ENCODE measurements at places on chromosomes 12 and 14.
A peak's percentile ranks its signal among the peaks of the same experiment; 100 is the strongest.

- DNase-seq: no peak
Measured at GRCh38 chr12:64864319-64864718, 39.9 kb downstream of the TBC1D30 start.

DNA sequence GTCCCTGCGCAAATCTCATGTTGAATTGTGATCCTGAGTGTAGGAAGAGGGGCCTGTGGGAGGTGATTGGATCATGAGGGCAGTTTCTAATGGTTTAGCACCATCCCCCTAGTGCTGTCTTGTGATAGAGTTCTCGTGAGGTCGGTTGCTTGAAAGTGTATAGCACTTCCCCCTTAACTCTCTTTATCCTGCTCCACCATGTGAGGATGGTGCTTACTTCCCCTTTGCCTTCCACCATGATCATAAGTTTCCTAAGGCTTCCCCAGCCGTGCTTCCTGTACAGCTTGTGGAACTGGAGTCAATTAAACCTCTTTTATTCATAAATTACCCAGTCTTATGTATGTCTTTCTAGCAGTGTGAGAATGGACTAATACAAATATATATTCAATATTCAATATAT lies 303.7 kb upstream of the SEL1L start:
- no peak for DNase-seq

GRCh38 chr12:132308853-132309595 lies 20.4 kb downstream of the GALNT9 start:
- DNase-seq: no peak

GRCh38 chr12:50203691-50204090 lies 36.5 kb upstream of the CERS5 start:
- no peak for DNase-seq

- DNase-seq: no peak
Measured at GRCh38 chr12:108008163-108008905, 120.8 kb upstream of the WSCD2 start.

- DNase-seq: no peak
Measured at GRCh38 chr12:39626033-39626814, 6.6 kb upstream of the ABCD2 start.

- no peak for DNase-seq
Measured at GRCh38 chr14:99118046-99118721, 153.8 kb downstream of the BCL11B start.

- no peak for DNase-seq
Measured at GRCh38 chr12:104738776-104739642, 219.1 kb downstream of the SLC41A2 start.

- DNase-seq: peak; percentile 59
Measured at GRCh38 chr14:49999146-49999761, 106.4 kb downstream of the ARF6 start.

DNA sequence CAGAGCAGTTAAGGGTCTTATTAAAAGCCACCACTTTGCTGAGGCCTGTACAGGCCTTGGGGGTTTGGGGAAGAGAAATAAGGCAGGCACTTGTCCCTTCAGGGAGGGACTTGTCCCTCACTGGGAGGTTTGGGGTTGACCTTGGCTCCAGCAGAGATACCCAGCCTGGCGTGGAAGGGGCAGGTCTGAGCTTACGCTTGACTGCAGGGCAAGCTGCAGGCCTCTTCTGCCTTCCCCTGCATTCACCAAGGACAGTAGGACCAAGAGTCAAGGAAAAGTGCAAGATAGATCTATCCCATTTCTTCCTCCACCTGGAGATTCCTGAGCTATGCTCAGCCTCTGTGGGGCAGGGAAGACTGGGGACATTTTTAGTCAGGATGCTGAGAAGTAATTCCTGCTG lies 154.3 kb downstream of the SMOC1 start:
- DNase-seq: no peak

DNA sequence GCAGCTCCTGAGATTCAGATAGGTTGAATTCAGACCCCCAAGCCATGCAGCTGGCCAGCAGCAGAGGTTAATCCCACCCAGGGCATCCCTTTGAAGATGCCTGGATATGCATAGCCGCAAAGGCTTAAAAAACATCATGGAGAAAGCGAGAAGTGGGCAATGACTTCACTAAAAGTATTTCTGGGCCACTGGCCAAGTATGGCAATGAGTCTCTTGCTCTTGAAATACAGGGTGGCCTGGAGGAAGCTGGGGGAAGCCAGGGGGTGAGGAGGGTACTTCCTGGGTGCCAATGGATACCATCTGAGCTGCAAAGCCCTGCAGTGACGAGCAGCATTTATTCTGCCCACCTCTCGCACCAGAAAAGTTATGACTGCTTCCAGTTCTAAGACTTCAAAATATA lies 539.3 kb upstream of the TBX3 start:
- peak; percentile 55 for DNase-seq

DNA sequence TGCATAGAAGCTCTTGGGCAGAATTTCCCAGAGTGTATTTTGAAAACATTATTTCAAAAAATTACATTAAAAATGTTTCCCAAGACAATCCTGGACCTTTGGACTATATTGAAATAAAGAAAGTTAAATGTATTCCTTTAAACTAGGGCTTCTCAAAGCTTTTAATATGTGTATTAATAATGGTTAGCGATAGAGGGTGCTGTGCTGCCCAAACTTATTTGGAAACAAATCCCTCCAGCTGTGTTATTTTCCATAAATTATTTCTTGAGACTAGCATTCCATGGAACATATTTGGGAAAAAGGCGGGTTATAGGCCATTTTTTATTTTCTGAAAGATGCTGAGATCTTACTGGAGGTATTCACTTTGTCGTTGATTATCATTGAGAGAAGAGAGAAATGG lies 397.8 kb upstream of the MIS18BP1 start:
- no peak for DNase-seq

- no peak for DNase-seq
Measured at GRCh38 chr12:116159175-116159574, 118.3 kb downstream of the MED13L start.

Measured in amniotic stem cell (primary cell).